Activated B cell treated with CpG ODN at 0.5 μM for 24 hours (primary cell): ENCODE measurements at places on chromosomes 16 and 17. TPM values are rescaled to one million over a fixed set of nuclear protein-coding genes. Genes with fewer than 3 reads are reported as not detected.

DNA sequence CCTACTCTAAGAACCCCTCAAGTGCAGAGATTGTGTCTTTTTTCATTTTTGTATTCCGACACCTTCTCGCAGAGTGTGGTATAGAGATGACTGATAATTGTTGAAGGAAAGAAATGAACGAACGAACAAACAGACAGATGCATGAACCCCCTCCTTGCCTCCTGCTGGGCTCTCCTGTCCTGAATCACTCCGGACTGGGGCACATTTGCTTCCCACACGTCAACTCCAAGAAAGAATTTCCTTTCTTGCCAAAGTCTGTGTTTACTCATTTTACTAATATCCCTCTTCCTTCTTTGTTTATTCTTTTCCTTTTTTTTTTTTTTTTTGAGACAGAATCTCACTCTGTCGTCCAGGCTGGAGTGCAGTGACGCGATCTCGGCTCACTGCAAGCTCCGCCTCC is 37.5 kb upstream of the BHLHA9 start:
- H3K27me3 ChIP-seq, result peaks cover 7% of the 10 kb centered on the region
- peaks cover 3% of the 10 kb centered on the region for H3K36me3 ChIP-seq
- peaks cover 14% of the 10 kb centered on the region for H3K4me1 ChIP-seq
- H3K4me3 ChIP-seq, result no peak overlapping the region
- no peak overlapping the region for H3K27ac ChIP-seq

- no peaks in the 10 kb centered on the region for H3K4me1 ChIP-seq
- no peak for DNase-seq
- H3K27me3 ChIP-seq, result no peaks in the 10 kb centered on the region
- H3K4me3 ChIP-seq, result no peak overlapping the region
- H3K36me3 ChIP-seq, result peaks cover 86% of the 10 kb centered on the region
Observed at GRCh38 chr17:28675980-28676379, 14.0 kb downstream of the SUPT6H start.

DNA sequence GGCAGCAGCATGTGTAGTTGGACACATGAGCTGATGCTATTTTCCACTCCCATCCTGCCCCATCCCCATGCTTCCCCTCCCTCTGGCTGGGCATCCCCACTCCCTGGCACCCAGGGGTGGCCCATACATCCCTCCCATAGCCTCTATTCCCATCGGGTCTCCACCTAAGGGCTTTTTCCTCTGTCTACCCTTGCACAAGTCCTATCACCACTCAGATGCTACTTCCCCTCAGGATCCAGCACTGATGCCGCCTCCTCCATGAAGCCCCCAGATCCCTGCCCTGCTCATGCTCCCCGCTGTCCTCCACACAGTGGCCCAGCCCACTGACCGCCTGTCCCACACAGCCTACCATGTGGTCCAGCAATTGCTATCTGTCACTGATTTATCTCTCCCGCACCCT is 15.8 kb downstream of the TRPV1 start:
- DNase-seq, result no peak
- no peak overlapping the region for H3K4me3 ChIP-seq
- no peaks in the 10 kb centered on the region for H3K27me3 ChIP-seq
- H3K27ac ChIP-seq, result no peak overlapping the region

DNA sequence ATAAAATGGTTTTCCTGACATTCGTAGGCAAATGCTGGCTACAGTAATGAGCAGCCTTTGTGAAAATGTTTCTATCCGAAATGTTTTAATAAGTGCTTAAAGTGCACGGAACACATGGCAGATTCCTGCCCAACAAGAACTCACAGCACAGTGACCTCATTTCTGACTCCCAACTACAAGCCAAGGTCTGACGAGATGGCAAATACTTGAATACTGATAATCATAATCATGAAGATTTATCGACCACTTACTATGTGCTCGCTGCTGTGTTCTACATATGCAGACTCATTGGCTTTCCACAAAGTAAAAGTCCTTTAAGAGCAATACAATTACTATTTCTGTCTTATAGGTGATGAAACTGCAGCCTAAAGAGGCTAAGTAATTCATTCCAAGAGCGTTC is 238.1 kb upstream of the CDH5 start:
- H3K36me3 ChIP-seq, result no peaks in the 10 kb centered on the region
- H3K4me1 ChIP-seq, result no peaks in the 10 kb centered on the region
- H3K27me3 ChIP-seq, result peaks cover 24% of the 10 kb centered on the region
- H3K4me3 ChIP-seq, result no peak overlapping the region
- no peak for DNase-seq
- no peak overlapping the region for H3K27ac ChIP-seq

GRCh38 chr16:642189-643049 is 791 bp downstream of the MCRIP2 start:
- H3K4me1 ChIP-seq, result peaks cover 37% of the 10 kb centered on the region
- no peaks in the 10 kb centered on the region for H3K36me3 ChIP-seq
- peak overlapping the region; percentile 46 for H3K27ac ChIP-seq
- peak; percentile 44 for DNase-seq

Gene LDAF1
- 16.5 and 17.2 TPM in 2 replicates for total RNA-seq

Gene ANKFN1
- total RNA-seq, result not detected in 2 replicates

GRCh38 chr17:42363767-42364585 is 24.3 kb downstream of the STAT3 start:
- peaks cover 32% of the 10 kb centered on the region for H3K36me3 ChIP-seq
- H3K27ac ChIP-seq, result peak overlapping the region; percentile 36
- no peaks in the 10 kb centered on the region for H3K27me3 ChIP-seq
- no peak for DNase-seq

DNA sequence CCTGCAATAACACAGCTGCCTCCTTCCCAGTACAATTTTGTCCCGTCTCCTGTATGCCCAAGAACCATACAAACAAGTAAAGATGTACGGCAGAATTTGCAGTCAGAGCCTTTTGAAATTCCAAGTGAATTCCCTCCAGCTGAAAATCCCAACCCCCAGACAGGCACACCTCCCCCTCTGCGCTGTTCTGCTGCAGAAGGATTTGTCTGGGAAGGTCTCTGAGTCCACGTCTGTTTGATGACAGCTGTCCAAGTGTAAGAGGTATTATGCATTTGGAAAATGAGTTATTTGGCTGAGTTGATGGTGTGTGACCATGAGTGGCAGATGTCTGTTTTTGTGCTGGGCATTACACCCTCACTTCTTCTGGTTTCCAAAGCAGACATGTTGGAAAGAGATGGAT is 104.9 kb upstream of the HS3ST4 start:
- H3K4me1 ChIP-seq, result no peaks in the 10 kb centered on the region
- DNase-seq, result no peak
- no peak overlapping the region for H3K4me3 ChIP-seq
- H3K36me3 ChIP-seq, result no peaks in the 10 kb centered on the region
- peaks cover 4% of the 10 kb centered on the region for H3K27me3 ChIP-seq
